ENCODE measurements at places on chromosomes 11 and 22.

GRCh38 chr11:110852921-110853490 is 140.8 kb upstream of the ARHGAP20 start:
- no peak for DNase-seq

DNA sequence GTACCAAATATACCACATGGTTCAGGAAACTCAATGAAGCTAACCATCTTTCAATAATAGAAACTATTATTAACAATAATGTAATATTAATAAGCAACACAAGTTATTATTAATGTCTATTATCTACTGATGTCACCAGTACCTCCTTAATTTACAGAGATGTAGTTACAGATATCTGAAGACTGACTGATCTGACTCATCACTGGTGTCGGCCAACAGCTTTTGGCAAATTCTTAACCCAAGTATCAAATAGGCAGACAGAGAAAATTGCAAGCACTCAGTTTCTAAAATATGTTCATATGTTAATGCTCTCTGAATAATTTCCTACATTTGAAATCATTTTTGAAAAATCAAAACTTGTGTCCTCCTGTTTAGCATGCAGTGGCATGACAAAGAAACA is 100.4 kb upstream of the DDI1 start:
- no peak for DNase-seq

GRCh38 chr11:75525433-75526191 is at the start of gene GDPD5:
TSS of gene GDPD5 (minus strand) at chr11:75525941. CDS start at chr11:75477735, 48,206 bp downstream.
- peak; percentile 89 for DNase-seq

GRCh38 chr11:129372609-129373488 is 2.8 kb upstream of the BARX2 start:
- peak; percentile 61 for DNase-seq

GRCh38 chr11:62139526-62140303 is 15.9 kb downstream of the INCENP start:
- DNase-seq: peak; percentile 12

GRCh38 chr11:83124636-83125424 is 32.1 kb upstream of the PCF11 start:
- DNase-seq: no peak

DNA sequence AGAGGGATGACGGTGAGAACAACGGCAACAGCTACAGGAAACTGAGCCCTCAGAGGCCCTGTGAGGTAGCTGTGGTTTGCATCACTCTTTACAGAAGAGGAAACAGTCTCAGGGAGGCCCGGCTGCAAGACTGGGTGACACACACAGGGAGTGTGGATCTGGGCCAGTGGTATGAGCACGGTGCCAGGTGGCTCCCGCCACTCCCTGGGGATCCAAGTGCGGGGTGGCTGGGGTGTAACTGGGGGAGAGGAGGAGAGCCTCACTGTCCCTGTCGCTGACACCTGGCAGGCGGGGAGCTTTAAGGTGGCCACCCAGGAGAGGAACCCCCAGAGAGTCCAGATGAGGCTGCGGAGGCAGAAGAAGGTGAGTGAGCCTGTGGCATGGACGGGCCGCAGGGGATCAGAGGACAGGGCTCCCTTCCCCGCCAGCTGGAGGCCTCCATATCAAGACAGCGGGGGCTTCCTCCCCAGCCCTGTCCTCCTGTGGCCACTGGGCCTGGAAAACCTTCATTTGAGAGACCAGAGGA is 5.6 kb downstream of the RGL4 start:
- no peak for DNase-seq

GRCh38 chr22:29821291-29822016 is 16.6 kb downstream of the ASCC2 start:
- no peak for DNase-seq

DNA sequence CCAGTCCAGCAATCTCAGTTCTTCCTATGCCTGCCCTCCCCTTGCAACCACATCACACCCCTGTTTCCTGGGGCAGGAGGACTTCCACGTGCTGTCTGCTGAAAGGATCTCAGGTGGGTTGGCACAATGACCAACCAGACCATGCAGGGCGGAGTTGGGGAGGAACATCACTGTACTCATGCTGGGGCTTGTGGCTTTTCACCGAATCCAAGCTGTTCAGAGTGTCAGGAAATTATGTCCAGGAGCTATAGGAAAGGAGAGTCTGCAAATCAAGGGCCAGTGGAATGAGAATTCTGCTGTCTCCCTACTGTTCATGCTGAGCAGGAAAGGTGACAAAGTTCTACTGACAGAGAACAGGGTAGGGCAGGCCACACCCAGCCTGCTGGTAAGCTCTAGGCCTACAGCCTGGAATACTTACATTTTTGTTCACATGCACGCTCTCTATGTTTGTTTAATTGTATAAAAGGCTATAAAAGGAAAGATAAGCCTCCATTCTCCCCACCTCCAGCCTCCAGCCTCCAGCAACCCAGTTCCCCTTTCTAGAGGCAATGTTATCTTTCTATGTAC is 1.7 kb upstream of the PLAAT2 start:
- no peak for DNase-seq
